ENCODE measurements at places on chromosomes 12 and 14.

- DNase-seq = no peak
Measured at GRCh38 chr12:51914034-51914923, 7.0 kb downstream of the ACVRL1 start.

GRCh38 chr12:53231671-53231920 is 413 bp downstream of the RARG start:
- DNase-seq = no peak

- no peak for DNase-seq
Measured at GRCh38 chr12:27208414-27208750, 35.7 kb upstream of the STK38L start.

DNA sequence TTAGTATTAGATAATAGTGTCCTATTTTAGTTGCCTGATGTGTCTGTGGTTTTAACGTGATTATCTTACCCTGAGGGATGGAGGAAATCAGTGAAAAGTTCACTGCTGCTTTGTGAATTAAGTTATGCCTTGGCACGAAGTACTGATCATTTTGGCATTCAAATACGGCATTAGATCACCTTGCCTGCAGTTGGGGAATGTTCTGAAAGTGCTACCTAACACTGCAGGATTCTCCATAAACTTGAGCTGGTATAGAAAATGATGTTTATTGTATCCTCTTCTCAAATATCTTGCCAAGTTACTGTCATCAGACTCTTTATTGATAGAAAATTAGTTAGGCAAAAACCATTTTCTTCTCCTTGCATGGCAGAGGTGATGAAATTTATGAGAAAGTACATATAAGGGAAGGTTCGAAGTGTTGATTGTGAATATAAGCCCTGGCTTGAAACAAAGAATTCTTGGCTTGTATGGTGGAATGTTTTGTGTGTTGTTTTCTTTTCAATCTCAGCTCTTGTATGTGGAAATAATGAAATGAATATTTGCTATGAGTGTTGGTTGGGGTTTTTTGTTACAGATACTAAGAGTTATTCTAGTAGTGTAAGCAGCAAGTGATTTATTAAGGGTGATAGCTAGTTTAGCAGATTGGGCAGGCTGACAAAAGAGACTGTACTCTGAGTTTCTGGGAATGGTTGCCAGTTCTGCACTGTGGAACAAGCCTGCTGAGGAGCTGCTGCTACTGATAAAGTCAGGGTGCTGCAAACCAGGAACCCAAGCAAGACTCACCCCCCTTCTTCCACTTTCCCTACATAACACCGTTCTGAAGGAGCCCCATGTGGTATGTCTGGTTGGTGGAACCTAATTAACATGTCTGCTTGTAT is 448.3 kb downstream of the PCNX1 start:
- DNase-seq = no peak

DNA sequence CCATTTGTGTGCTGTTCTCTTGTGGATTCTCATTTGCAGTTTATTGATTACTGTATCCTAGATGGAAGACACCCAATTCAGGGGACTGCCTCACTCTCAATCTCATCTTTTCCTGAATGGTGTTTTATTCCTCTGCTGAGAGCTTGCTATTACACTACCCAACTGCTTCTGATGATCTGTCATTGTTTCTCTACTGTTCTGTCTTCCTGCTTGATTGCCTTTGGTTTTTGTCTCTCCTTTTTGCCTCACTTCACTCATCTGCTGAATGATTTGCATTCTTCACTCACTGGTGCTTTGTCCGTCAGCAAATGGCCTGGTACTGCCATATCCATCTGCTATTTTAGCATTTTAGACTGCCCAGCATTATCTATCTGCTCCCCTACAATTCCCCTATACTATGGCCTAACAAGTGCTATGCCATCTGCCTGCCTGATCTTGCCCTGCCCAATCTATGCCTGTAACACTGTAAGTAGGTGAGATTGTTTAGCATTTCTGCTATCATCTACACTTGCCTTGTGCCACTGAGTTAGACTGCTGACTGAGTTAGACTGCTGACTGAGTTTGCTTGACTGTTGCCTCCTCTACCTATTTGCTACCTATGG is 335.1 kb downstream of the GPHN start:
- no peak for DNase-seq

DNA sequence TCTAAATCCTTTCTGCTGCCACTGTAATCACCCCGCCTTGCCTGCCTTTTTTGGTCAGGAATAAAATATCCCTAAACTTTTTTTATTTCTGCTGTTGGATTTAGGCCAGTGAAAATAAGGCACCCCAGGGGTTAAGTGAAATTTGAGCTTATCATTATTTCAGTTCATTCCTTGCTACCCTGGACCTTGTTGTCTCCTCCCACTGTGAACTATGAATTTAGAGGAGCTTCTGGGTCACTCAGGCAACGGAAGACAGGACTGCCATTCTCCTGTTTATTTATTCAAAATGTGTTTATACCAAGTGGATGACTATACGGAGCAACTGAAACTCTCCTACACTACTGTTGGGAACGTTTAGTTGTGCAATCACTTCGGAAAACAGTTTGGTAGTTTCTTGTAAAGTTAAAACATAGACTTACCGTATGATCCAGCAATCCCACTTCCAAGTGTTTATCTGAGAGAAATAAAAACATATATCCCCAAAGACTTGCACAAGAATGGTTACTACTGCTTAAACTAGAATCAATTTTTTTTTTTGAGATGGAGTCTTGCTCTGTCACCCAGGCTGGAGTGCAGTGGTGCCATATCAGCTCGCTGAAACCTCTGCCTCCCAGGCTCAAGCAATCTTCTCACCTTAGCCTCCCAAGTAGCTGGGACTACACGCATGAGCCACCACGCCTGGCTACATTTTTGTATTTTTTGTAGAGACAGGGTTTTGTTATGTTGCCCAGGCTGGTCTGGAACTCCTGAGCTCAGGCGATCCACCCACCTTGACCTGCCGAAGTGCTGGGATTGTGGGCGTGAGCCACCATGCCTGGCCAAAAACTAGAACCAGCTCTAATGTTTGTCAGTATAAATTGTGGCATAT is 2.3 kb upstream of the TRAFD1 start:
- DNase-seq = peak; percentile 51

- DNase-seq = no peak
Measured at GRCh38 chr14:54774824-54775223, 127.8 kb downstream of the GCH1 start.

DNA sequence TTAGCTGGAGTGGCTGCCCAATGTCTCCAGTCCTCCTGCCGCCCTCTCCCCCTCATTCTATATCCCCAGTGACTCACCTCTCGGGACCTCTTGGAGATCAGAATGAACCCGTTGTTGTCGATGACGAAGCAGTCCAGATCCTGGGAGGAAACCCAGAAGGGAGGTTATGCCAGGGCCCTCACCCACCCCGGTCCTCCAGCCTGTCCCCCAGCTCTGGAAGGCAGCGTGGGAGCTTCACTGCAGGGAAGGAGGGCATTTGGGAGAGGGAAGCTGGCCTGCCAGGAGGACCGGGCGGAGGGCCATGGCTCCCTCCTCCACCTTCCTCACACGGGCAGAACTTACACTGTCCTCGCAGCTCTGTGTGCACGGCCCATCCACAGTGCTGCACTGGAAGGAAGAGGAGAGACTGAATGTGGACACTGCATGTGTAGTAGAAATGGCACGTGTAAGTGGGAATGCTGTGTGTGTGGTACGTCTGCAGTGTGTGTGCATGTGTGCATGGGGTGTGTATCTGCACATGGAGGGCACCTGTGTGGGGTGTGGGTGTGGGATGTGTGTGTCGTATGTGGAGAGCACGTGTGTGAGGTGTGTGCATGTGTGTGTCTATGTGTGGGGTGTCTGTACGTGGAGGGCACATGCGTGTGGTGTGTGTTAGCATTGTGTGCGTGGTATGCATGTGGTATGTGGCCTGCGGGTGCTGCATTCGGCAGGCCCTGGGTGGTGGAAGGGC is 10.0 kb upstream of the LRTM2 start:
- DNase-seq = no peak

- peak; percentile 63 for DNase-seq
Measured at GRCh38 chr12:6423267-6424007, 21.3 kb upstream of the CD27 start.

GRCh38 chr12:52947738-52948423 is 1.0 kb upstream of the KRT18 start:
- DNase-seq = no peak

- DNase-seq = no peak
Measured at GRCh38 chr12:113781415-113782198, 184.5 kb downstream of the RBM19 start.

- no peak for DNase-seq
Measured at GRCh38 chr12:63918800-63919300, 74.3 kb downstream of the SRGAP1 start.

DNA sequence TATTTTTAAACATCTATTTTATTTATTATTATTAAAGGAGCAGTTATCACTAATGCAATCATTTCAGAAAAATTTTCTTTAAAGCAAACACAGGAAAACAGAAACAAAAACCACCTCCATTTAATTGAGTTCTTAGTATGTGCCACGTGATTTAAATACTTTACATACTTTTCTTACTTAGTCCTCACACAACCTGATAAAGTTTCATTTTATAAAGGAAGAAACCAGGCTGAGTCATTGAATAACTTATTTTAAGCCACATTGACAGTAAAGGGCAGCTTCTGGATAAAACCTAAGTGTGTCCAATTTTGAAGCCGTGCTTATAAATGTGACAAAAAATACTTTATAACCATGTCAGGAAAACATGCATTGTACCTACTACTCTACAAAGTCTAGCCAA is 57.1 kb upstream of the PCED1B start:
- DNase-seq = no peak

DNA sequence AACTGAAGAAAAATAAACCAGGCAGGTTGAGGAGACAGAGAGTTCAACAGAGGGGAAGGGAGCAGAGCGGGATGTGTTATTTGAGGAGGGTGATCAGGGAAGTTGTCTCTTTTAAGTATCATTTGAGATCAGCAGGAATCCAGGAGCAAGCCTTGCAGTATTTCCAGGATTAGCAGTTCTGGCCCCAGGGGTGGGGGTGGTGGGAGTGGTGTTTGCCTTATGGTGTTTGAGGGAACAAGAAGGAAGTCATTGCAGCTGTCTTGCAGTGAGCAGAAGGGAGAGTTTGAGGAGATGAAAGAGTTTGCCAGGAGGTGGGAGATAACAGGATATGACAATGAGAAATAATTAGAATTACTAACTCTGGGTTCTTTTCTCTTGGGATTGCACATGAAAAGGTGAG is 418.6 kb downstream of the NELL2 start:
- no peak for DNase-seq

DNA sequence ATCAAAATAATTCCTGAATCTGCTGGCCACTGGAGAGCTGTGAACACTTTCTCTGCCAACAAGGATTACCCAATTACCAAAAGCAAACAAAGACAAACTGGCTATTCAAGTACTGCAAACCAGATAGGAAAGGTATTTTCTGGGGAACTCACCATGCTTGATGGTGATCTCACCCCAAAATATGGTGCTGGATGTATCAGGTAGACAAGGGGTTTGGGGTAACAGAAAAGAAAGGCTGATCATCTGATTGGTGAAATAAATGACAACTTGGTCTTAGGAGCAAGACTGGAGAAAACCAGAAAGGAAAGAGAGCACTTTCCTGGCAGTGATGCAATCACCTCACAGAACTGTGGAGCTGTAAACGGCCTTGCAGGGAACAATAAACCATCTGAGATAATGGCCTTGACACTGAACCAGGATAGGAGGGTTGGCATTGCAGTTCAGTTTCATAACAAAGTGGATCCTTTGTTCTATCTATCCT is 31.0 kb upstream of the NPFF start:
- no peak for DNase-seq

- DNase-seq = no peak
Measured at GRCh38 chr14:95185767-95186392, 28.6 kb upstream of the DICER1 start.

DNA sequence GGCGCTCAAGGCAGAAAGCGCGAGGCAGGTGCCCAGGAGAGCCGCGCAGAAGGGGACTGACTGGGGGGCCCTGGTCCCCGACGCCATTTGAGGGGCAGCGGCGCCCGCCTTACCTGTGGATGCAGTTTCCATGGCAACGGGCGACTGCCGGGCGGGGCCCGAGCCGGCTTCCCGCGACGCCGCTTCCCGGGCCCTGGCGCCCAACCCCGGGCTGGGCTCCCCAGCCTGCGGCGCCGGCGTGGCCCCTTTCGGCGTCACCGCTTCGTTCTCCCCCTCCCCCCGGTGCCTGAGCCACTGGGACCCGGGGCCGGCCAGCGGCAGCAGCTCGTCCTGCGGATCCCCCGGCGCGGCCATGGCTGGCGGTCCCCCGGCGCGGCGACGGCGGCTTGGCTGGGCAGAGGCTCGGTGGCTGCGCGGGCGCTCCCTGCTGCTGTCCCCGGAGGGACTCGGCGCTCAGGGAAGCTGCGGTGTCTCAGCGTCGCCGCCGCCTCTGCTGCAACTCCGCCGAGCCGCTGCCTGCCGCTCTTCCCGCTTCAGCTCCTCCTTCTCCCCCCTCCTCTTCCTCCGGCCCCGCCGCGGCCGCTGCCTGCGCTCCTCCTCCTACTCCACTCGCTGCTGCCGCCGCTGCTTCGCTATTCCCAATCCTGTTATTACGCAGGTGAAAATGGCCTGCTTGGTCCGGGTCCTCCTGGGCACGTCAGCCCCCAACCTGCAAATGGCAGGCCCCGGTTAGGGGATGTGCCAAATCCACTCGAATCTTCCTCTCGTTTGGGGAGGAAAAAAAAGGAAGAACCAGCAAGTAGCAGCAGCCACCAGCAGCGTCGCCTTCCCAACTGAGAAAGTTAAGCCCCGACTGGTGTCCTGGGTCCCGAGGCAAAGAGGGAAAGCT is at the start of gene RTN1:
Gene RTN1 (minus strand): TSS at position 500 of the 889 bp plus-strand sequence. CDS start 146 bp downstream, at position 354.
- peak; percentile 6 for DNase-seq

DNA sequence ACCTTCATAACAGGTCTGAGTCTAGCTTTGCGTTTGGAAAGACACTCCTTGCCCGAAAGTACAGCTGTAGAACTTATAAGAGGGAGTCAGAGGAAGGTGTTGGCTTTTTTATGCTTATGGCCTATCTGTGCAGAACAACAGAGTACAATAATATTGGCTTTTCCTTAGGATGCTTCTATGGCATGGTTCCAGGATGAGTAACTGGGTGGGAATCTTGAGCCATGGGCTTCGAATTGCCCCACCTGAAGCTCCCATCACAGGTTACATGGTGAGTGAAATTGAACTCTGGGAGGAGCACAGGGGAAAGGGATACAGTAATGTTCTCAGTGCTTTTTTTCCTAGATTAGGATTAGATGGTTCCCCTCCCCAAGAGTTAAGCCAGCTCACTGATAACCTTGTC is 13.0 kb downstream of the PARP2 start:
- DNase-seq = no peak

DNA sequence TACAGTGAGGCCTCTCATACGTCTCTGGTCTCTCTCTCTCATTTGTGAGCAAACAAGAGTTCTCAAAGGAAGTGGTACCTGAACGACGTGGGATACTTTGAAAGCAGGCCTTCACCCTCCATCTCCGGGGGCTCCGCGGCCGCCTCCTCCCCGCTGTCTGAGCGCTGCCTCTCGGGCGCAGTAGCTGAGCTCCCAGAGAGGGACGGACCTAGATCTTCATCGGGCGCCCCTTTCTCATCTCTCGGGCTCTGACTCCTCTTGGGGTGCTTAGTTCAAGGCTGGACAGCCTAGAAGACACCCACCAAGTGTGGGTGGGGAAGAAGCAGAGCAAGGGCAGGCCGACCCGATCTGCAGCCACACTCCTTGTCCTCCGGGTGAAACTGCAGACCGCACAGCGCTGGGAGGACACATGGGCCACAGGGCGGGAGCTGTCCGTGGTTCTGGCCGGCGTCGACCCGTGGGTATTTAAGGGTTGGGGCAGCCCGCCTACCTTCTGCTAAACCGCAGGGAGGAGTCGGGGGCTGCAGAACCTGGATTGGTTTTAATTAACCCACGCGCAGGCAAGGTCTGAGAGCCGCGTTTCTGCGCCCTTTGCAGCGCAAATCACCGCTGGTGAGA is 92.7 kb downstream of the PAH start:
- no peak for DNase-seq

- DNase-seq = no peak
Measured at GRCh38 chr12:12561371-12562015, 1.2 kb downstream of the DUSP16 start.

GRCh38 chr12:115810122-115810901 is 467.2 kb downstream of the MED13L start:
- no peak for DNase-seq
